ENCODE measurements at places on chromosomes 12 and 14.

DNA sequence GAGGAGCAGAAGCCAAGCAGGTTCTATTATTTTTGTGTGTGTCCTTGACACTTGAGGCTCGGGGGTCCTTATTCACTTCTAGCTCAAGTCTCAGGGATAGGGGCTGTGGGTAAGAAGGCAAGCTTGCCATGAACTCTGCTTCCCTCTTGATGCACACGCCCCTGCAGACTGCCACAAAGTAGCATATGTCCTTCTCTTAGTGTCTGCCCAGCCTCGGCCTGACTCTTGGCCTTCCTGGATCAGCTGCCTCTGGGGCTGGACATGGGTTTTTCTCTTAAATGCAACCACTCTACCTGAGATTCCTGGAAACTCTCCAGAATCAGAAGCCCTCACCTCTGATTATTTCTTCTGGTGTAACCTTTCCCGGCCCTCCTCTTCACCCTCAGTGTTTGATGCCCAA lies 28.2 kb upstream of the PEX5 start:
- DNase-seq, result no peak

- no peak for DNase-seq
These were observed 83.3 kb upstream of the SLC38A4 start for GRCh38 chr12:46908936-46909635.

GRCh38 chr14:101705733-101706508 lies 55.6 kb upstream of the PPP2R5C start:
- DNase-seq, result no peak

- no peak for DNase-seq
These were observed 116.6 kb upstream of the FAR2 start for GRCh38 chr12:29032446-29032845.

GRCh38 chr12:74490390-74491064 lies 47.1 kb upstream of the ATXN7L3B start:
- DNase-seq, result no peak

DNA sequence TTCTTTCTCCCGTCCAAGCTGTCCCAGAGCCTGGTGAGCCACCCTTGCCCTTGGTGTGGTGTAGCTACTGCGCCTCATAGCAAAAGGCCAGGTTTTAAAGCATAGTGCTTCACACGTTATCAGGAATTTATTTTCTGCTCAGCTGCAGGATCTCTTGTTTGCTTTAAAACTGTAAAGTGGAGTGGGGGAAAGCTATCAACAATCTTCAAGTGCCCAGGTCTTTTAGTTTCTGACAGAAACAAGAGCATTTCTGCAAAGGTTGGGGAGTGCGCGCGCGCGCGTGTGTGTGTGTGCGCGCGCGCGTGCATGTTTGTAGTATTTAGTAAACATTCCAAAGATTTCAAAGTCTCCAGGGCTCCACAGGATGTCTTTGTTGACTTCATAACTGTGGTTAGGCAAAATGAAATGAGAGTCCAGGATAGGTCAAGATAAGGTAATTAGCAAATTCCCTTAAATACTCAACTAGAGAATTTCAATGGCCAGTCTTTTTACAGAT lies 45.5 kb downstream of the EML1 start:
- DNase-seq, result no peak
